Activated B cell treated with CpG ODN at 0.5 μM for 24 hours (primary cell): ENCODE measurements at places on chromosomes 6 and 20. TPM values are rescaled to one million over a fixed set of nuclear protein-coding genes. Genes with fewer than 3 reads are reported as not detected.

Gene CALHM5
- not detected in 2 replicates for total RNA-seq

Gene RSPO3
- not detected in 2 replicates for total RNA-seq

Gene RHAG
- not detected in 2 replicates for total RNA-seq

Gene PAX1
- not detected in 2 replicates for total RNA-seq

Gene OR12D3
- total RNA-seq = not detected in 2 replicates

Gene PDE7B
- total RNA-seq = 1.5 and 1.8 TPM in 2 replicates

Gene MYB
- total RNA-seq = 2.8 and 3.2 TPM in 2 replicates

Gene NEU1
- total RNA-seq = 18.3 and 19.2 TPM in 2 replicates

Gene DDX27
- total RNA-seq = 76.5 and 78.4 TPM in 2 replicates

GRCh38 chr6:105553171-105553570 is 150.3 kb upstream of the PREP start:
- peaks cover 29% of the 10 kb centered on the region for H3K27me3 ChIP-seq
- H3K27ac ChIP-seq = no peak overlapping the region
- no peaks in the 10 kb centered on the region for H3K36me3 ChIP-seq
- no peak for DNase-seq
- no peak overlapping the region for H3K4me3 ChIP-seq

GRCh38 chr6:129476810-129477209 is 233.2 kb downstream of the ARHGAP18 start:
- no peak overlapping the region for H3K4me3 ChIP-seq
- no peaks in the 10 kb centered on the region for H3K36me3 ChIP-seq
- H3K4me1 ChIP-seq = no peaks in the 10 kb centered on the region
- no peak for DNase-seq
- H3K27me3 ChIP-seq = peaks cover 6% of the 10 kb centered on the region

DNA sequence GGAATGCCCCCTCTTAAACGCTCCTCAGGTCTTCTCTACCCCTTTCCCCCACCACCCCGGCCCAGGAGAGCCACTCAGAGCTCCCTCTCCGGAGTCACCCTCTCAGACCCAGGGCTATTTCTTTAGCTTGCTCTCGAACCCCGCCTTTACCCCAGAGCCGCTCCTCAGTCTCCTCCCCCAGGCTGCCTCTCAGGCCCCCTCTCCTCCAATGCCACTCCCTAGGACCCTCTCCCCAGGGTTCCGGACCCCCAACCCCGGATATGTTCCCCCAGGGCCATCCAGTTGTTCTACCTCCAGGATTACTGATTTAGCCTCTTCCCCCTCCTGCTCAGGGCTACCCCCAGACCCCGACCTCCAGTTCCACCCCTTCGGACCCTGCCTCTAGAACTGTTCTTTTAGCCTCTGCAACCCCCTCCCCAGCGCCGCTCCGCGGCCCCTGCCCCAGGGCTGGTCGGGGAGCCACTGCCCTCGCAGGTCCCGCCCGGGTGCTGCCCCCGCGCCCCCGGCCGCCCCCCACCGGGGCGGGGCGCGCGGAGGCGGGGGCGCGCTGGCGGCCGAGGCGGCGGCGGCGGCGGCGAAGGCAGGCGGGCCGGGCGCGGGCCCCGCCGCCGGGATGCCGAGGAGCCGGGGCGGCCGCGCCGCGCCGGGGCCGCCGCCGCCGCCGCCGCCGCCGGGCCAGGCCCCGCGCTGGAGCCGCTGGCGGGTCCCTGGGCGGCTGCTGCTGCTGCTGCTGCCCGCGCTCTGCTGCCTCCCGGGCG is at the start of gene MMP24:
MMP24 (plus strand) TSS at position 565 of the 758 bp plus-strand sequence; CDS start at position 614, 49 bp downstream.
- no peak for DNase-seq
- no peak within 1 kb of the TSS for H3K27ac ChIP-seq
- peaks cover 7% of the 10 kb centered on the region for H3K36me3 ChIP-seq

DNA sequence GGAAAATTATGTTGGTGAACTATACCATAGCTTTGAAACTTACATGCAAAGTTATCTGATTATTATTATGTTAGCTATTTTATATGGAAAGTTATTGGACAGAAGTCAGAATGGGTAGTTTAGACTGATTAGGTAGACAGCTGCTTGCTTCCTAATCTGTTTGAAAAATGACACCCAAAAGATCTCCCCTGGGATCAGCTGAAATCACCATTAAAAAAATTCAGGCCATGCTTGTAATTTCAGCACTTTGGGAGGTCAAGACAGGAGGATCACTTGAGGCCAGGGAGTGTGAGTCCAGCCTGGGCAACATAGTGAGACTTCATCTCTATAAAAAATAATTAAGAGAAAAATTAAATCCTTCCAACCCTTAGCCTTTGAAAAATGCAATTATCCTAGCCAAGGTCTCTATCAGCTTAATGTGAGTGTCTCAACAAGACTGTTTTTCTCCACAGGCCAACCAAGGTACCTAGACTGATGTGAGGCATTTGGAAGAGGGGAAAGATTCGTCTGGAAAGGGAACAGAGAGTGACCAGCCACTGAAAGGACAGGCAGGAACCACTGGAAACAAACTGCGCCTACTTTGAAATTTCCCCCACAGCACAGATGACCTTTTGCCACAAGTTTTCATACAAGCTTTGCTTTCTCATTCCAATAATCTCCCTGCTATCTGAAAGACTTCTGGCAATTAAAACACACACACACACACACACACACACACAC is 232.3 kb downstream of the GMPR start:
- H3K4me1 ChIP-seq = peaks cover 64% of the 10 kb centered on the region
- H3K36me3 ChIP-seq = no peaks in the 10 kb centered on the region
- H3K27me3 ChIP-seq = no peaks in the 10 kb centered on the region
- no peak for DNase-seq
- peak overlapping the region; percentile 88 for H3K27ac ChIP-seq
- peak overlapping the region; percentile 28 for H3K4me3 ChIP-seq

- peaks cover 40% of the 10 kb centered on the region for H3K4me1 ChIP-seq
- H3K27ac ChIP-seq = peak overlapping the region; percentile 64
- H3K36me3 ChIP-seq = peaks cover 32% of the 10 kb centered on the region
- peak overlapping the region; percentile 89 for H3K4me3 ChIP-seq
- no peaks in the 10 kb centered on the region for H3K27me3 ChIP-seq
- no peak for DNase-seq
These were observed 635 bp downstream of the FLOT1 start for GRCh38 chr6:30741789-30742315.

- no peaks in the 10 kb centered on the region for H3K4me1 ChIP-seq
- H3K27me3 ChIP-seq = no peaks in the 10 kb centered on the region
- DNase-seq = no peak
- no peak overlapping the region for H3K4me3 ChIP-seq
These were observed 999.4 kb upstream of the GJE1 start for GRCh38 chr6:141133346-141133745.

DNA sequence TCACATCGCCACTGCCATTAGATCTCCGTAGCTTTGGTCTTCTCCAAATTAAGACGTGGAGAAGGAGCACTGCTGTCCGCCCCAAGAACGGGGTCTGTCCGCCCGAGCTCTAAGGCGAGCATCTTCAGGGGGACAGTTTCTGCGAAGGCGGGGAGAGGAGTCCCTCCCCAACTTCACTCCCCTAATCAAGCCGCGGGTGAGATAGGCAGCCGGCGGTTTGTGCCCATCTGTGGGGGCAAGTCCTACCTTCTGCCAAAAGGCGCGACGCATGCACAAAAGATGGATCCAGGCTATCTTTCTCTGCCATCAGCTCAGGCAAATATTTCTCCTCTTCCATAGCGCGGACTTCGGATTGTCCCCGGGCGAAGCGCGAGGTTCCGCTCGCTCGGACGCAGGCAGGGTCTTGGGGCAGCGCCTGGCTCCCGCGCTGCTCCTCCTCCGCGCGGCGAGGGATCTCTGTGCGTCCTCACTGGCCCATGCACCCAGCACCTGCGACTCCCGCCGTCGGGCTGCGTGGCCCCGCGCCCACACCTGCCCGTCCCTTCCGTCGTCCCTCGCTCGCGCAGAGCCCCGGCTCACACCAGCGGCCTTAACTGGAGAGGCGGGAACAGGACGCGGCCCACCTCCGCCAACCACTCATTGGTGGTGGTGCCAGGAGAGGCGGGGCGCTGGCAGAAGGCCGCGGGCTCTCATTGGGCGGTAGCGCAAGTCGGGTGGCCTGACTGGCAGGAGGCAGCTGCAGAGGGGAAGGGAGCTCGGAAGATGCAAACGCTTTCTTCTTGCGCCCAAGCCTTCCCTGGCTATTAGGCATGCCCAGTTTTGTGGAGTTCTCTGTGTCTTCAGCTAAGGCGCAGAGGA is at the start of gene KHDRBS2:
KHDRBS2 (minus strand) TSS at position 614 of the 858 bp plus-strand sequence.
- peaks cover 11% of the 10 kb centered on the region for H3K36me3 ChIP-seq
- peak within 1 kb of the TSS; percentile 95 for H3K4me3 ChIP-seq
- peak within 1 kb of the TSS; percentile 80 for H3K27ac ChIP-seq
- peaks cover 36% of the 10 kb centered on the region for H3K4me1 ChIP-seq
- DNase-seq = peak; percentile 86

DNA sequence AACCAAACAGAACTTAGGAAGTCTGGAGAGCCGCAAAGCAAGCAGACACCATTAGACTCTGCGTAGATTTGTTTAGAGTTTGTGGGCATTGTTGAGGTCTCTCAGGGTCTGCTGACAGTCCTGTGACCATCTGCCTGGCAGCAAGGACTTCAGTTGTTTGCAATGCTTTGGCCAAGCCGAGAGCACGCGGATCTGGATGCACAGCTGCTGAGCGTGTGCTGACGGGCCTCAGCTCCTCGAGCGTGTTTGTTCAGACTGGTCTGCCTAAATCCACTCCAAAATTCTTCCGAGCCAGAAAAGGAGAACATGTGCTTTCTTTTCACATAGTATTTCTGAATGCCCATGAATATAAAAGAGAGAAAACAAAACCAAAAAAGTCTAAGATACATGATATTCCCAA is 159.0 kb downstream of the ZNF217 start:
- H3K36me3 ChIP-seq = no peaks in the 10 kb centered on the region
- H3K4me1 ChIP-seq = no peaks in the 10 kb centered on the region
- peaks cover 12% of the 10 kb centered on the region for H3K27me3 ChIP-seq

- H3K27me3 ChIP-seq = peaks cover 21% of the 10 kb centered on the region
- no peak for DNase-seq
- no peaks in the 10 kb centered on the region for H3K36me3 ChIP-seq
These were observed 7.7 kb upstream of the SIGLEC1 start for GRCh38 chr20:3720068-3720467.

DNA sequence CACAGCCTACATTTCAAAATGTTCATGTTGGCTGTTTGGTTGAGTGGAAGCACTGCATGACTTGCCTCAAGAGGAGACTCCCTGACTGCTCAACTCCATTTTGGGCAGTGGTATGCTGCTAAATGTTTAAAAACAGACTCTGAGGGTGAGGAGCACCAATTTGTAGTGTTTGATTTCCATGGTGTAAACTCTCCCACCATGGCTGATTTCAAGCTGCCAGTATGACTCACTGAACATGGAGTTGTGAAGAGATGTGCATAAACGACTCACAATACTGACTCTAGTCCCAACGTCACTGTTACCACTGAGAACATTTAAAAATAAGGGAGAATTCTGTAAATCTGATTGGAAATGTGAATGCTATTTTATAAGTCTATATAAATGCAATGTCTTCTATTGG is 70.4 kb downstream of the BACH2 start:
- H3K4me1 ChIP-seq = peaks cover 52% of the 10 kb centered on the region
- no peak for DNase-seq
- H3K27me3 ChIP-seq = no peaks in the 10 kb centered on the region

- H3K27ac ChIP-seq = no peak overlapping the region
- H3K4me3 ChIP-seq = no peak overlapping the region
- no peaks in the 10 kb centered on the region for H3K27me3 ChIP-seq
- no peaks in the 10 kb centered on the region for H3K4me1 ChIP-seq
These were observed 204.2 kb upstream of the PTCHD4 start for GRCh38 chr6:48315051-48315719.

DNA sequence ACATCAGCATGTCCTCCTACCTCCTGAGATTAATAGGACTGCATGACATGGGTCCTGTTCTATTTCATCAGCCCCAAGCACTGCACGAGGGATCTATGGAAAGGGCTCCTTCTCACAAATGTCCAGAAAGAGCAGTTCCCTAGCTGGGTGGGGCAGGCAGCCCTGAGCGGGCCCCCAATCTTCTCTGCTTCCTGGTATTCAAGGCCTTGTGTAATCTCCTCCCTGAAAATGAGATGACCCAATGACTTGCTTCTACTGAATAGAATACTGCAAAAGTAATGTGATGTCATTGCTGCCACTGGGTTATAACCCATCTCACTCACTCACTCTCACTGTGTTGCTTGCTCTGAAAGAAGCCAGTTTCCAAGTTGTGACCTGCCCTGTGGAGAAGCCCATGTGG is 126.4 kb downstream of the OPRM1 start:
- no peaks in the 10 kb centered on the region for H3K36me3 ChIP-seq
- H3K4me3 ChIP-seq = no peak overlapping the region
- no peaks in the 10 kb centered on the region for H3K4me1 ChIP-seq
- H3K27me3 ChIP-seq = no peaks in the 10 kb centered on the region

DNA sequence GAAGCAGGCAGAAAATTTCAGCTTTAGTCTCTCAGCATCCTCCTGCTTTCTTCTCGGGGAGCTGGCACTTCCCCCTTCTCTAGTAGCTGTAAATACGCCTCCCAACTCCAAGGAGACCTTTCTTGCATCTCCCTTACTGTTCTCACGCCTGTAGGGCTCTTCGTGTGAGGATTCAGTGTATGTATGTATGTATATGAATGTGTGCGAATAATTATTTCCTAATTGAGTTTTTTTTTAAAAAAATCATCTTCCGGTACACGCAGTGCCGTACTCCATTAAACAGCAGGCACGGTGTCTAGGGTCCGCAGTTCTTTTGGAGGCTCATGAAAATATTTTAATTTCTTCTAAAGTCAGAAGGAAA is 85.4 kb downstream of the HFE start:
- H3K36me3 ChIP-seq = peaks cover 9% of the 10 kb centered on the region
- peaks cover 51% of the 10 kb centered on the region for H3K4me1 ChIP-seq
- DNase-seq = no peak
- peak overlapping the region; percentile 96 for H3K4me3 ChIP-seq
- no peaks in the 10 kb centered on the region for H3K27me3 ChIP-seq
- H3K27ac ChIP-seq = peak overlapping the region; percentile 99

DNA sequence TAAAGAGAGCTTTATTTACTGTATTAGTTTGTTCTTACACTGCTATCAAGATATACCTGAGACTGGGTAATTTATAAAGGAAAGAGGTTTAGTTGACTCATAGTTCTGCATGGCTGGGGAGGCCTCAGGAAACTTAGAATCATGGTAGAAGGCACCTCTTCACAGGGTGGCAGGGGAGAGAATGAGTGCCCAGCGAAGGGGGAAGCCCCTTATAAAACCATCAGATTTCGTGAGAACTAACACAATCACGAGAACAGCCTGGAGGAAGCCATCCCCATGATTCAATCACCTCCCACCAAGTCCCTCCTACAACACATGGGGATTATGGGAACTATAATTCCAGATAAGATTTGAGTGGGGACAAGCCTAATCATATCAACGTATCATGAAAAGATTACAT is 27.2 kb downstream of the ARID1B start:
- H3K27ac ChIP-seq = peak overlapping the region; percentile 41
- no peaks in the 10 kb centered on the region for H3K27me3 ChIP-seq
- H3K36me3 ChIP-seq = peaks cover 27% of the 10 kb centered on the region
- peaks cover 77% of the 10 kb centered on the region for H3K4me1 ChIP-seq
- no peak for DNase-seq

DNA sequence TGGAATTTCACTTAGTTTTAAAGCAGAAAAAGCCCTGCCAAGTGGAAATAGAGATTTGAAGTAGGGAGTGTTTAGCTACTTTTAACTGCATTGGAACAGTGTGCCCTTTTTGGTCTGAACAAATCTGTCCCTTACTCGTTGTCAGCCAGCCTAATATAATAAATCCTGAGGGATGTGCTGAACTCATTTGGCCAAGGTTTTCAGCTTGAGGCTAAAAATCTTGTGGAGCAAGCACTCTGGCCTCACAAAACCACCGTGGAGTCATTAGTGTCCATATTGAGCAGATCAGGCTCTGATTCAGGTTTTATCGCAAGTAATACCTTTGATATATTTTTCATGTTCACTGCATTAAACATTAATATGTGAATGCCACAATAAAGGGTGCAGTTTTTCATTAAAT is 383.5 kb downstream of the FRK start:
- H3K36me3 ChIP-seq = no peaks in the 10 kb centered on the region
- no peak for DNase-seq
- no peak overlapping the region for H3K4me3 ChIP-seq
- no peaks in the 10 kb centered on the region for H3K4me1 ChIP-seq
- no peaks in the 10 kb centered on the region for H3K27me3 ChIP-seq
- H3K27ac ChIP-seq = no peak overlapping the region
